ENCODE measurements at places on chromosomes 11 and 22.

- DNase-seq, result no peak
Observed at GRCh38 chr22:27210111-27210730, 552.8 kb downstream of the MIAT start.

- no peak for DNase-seq
Observed at GRCh38 chr22:36948273-36949225, 35.1 kb downstream of the CSF2RB start.

DNA sequence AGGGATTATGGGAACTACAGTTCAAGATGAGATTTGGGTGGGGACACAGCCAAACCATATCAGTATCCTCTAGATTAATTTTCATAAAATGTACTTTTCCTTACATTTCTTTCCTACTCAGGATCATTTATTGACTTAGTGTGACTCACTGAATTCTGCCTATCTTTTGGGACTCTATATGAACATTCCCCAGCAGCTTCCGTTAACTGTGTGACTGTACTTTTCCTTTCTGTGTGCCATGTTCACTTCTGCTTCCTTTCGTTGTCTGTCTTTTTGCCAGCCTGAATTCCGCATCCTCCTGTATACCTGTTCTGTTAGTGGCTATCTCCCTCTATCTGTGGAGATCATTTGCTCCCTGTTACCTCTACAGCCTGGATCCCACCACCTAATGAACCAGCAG is 48.8 kb downstream of the SPECC1L start:
- DNase-seq, result no peak

DNA sequence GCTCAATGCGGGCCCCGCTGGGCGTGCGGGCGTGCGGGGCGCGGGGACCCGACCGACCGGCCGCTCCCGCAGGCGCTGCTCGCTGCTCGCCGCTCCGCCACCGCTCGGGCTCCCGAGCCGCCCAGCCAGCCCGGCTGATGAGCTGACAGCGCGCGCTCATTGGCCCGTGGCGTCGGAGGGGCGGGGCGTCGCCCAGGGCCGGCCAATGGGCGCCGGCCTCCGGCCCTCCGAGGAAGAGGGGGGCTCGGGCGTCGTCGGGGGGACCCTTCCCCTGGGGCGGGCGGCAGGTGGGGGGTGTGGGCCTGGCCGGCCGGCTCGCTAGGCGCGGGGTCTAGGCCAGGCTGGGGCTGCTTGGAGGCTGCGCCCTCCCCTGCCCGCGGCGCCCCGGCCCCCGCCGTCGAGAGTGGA is at the start of gene SCUBE1:
Gene SCUBE1 (minus strand): TSS at position 111 of the 408 bp plus-strand sequence. CDS start 111 bp downstream, outside the sequence.
- peak; percentile 50 for DNase-seq

DNA sequence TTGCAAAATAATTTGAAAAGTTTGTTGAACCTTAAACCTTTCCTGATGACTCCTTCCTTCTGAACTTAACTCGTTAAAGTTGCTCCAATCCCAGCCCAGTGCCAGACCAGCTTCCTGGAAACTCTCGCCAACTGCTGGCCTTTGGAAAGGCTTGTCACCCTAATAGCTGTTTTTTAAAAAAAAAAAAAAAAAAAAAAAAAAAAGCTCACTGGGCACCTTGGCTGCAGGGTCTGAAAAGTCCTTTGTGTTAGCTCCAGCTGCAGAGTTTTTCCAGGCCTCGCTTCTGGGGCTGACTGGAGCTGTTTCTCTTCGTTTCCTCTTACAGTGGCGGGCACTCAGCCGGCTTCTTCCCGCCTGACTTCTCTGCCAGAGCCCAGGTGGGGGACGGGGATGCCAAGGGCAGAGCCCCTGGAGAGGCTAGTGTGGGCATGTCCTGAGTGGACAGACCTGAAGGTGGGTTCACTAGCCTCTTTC is 25.1 kb downstream of the KCNQ1OT1 start:
- no peak for DNase-seq

DNA sequence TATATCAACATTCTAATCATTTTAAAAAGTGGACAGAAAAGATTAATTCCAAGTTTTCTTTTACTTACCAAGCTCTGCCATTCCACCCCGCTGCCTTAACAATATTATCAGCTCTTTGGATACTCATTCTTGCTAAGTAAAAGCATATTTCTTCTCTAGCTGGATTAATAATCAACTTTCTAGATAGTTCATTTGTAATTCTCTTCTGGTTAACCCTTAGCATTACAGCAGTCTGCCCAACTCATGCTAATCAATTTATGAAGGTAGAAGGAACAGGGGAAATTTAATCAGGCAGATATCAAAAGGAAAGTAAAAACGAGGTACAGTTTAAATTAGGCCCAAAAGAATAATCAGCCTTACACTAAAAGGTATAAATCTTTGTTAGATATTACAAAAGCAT is 41.0 kb upstream of the SOX6 start:
- no peak for DNase-seq
